Epithelial cell of prostate (primary cell): ENCODE measurements at places on chromosomes 2 and 18.

- DNase-seq, result no peak
These were observed 1132.2 kb downstream of the DPP10 start for GRCh38 chr2:115574667-115575066.

DNA sequence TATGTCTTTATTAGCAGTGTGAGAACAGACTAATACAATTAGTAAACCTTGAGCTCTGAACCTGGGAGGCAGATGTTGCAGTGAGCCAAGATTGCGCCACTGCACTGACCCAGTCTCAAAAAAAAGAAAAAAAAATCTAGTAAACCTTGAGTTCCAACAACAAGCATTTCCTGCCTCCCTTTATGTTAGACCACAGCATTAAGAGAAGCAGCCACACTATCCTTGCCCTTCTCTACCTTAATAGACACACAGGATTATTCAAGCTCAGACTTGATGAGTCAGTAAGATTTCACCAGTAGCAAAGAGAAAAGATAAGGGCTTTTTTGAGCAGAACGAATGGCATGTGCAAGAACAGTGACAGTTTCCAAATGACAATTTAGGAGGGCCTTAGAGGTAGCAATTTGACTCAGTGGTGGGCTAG, 18.0 kb upstream of the GLS start:
- DNase-seq, result no peak

- DNase-seq, result no peak
These were observed 261.5 kb downstream of the AFF3 start for GRCh38 chr2:99880964-99881294.

DNA sequence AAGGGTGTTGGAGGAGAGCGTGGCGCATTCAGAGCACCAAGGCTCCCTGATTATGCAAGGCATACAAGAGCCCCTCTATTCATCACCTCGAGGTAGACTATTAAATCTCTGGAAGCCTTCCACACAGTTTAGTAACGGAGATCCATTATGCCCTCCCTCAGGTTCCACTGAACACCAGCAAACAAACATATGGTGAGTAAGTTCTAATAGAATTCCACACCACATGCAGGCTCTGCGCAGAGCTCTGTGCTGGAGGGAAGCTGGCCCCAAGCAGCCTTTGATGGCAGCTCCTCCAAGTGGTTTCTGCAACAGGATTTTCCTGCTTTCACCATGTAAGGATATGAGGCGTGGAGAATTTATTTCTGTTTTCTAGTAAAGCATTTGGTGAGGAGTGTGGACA, 238.6 kb downstream of the C1D start:
- DNase-seq, result no peak

GRCh38 chr2:127024769-127025358, 82.1 kb downstream of the BIN1 start:
- DNase-seq, result no peak

DNA sequence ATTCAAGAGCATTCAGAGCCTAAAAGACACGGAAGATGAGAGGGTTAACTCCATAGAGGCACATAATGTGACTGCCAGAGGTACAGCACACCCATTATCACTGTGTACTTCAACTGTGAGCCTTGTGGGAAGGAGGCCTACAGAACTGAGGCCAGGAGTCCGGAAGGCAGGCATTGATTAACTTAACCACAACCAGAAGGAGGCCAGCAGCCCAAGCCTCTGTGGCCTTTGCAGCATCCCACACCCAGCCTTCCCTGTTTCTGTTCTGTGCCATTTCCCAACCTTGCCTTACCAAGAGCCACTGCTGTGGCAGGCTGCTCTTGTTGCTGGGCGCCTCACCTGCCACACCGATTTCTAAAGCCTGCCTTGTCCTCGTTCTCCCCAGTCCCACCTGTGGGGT, 27.2 kb downstream of the SIGLEC15 start:
- DNase-seq, result no peak

DNA sequence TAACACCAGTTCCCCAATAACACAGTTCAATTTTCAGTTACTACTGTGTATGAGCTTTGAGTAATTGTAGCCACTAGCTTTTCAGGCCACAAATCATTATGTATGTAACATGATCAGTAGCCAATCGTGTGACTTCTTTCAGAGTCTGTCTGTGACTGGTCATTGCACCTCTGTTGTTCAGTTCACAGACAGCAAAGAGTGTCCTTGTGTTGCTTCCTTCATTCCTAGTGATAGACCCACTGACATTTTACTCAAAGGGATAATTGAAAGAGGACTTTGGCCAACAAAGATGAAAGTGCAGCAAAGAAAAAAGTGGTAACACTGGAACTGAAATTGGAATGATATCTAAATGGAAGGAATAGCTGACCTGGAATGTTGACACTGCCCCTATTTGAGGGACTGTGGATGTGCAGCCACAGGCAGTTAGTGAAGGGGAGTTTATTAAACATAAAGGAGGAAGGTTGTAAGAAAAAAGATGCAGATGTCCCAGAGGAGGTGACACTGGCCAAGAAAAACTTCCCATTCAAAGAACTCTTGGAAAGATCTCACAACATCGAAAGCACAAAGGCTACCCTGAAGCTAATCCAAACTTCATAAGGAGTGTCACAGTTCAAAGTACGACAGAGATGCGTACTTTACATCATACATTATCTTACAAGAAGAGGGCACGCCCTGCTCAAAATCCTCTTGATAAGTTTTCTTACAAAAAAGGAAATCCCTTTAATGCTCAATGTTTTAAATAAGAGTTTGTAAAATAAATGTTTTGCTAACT, 19.3 kb downstream of the TTC39C start:
- no peak for DNase-seq
